ENCODE measurements at places on chromosomes 6 and 20.

GRCh38 chr20:49792006-49792405 lies 20.6 kb upstream of the SLC9A8 start:
- no peak for DNase-seq

DNA sequence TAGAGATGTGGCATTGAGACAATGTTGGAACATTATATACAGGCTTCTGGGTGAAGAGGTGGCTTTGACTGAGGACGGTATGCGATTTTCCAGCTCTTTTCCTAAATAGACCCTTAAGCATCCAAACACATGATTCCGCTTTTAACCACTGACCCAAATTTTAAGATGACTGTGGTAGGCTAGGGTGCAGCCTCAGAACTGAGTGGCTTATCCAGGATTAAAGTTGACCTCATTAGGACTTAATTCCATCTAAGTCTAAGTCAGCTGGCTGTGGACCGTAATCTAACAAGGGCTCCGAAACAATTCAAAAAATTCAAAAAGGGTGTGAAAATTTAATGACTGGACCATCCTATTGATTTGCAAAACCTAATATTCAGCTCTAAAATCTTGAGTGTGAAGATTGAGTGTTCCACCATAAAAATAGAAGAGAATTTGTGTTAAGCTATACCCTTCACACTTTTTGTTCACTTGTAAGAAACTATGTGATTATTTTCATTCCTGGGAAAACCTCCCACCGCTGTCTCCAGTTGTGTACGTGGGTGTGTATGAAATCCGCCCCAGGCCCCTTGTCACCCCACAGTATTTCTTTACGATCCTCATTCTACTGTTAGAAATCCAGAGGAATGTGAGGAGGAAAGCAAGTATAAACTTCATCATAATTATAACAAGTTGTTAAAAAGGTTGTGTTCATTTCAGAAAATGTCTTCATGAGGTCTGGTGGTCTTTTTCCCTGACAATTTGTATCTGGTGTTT lies 2.7 kb downstream of the PCMTD2 start:
- DNase-seq, result no peak

GRCh38 chr20:51554538-51555165 lies 12.1 kb upstream of the NFATC2 start:
- DNase-seq, result no peak

DNA sequence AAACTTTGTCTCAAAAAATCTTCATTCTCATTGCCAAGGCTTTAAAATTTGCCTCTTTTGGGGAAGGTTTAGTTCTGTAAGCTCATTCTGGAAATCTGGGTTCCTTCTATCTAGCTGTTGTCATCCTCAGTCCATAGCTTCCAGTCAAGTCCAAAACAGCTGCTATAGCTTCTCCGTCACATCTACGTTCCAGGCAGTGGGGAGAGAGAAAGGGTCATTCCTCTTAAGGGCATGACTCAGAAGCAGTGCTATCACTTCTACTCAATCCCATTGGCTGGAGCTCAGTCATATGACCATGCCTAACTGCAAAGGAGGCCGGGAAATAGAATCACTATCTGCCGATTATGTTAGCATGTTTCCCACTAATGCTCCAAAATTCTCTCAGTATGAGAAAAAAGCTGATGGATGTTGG lies 141.4 kb upstream of the PTPN1 start:
- no peak for DNase-seq

DNA sequence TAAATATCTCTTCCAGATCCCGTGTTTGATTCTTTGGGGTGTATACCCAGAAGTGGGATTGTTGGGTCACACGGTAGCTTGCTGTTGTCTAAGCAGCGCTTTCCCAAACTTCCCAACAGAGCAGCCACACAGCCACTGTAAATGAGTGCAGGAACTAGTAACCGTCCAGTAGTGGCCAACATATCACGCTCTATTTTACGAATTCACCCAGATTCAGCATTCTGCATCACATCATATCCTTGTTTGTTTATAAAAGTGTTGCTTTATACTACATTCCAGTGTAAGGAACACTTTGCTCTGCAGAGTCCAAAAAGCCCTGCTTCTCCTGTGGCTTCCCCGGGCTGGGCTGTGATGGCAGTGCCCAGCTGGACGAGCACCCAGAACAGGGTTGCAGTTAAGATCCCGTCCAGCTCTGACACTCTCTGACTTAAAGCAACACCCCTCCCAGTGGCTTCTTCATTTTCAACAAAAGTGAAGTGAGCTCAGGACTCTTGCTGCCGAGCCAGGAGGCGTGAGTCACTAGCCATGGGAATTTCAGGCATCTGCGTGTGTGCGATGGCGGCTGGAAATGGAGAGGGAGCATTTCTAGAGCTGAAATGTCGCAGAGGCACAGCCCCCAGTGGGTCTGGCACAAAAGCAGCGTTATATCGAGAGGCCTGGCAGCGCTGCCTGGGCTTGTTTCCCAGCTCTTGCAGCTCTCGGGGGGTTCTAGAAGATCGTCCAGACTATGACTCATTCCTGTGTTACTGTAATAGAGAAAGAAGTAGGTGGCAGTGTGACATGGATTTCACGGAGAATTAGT lies 216.3 kb upstream of the ECI2 start:
- no peak for DNase-seq

- DNase-seq, result no peak
These were observed 48.9 kb downstream of the DEK start for GRCh38 chr6:18215436-18215835.

- no peak for DNase-seq
These were observed 395.8 kb upstream of the PLCB4 start for GRCh38 chr20:8673116-8673515.

- DNase-seq, result no peak
These were observed 24.6 kb upstream of the SPTLC3 start for GRCh38 chr20:12984069-12984765.

- no peak for DNase-seq
These were observed 36.2 kb downstream of the FYN start for GRCh38 chr6:111837007-111837406.

DNA sequence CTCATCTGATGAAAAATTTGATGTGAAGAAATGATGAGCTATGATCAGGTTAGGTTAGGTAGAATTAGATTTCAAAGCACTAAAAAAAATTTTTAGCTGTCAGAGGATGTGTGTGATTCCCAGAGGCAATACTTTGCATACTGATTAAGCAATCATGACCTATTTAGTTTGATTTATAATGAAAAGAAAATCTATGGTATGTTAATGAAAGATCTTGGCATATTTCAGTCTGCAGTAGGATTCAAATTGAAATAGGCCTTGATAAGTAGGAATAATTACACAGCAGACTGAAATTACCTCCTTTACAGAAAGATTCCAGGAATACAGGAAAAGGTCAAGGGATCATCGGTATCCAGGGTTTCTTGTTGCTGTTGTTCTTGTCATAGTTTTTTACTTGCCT lies 69.3 kb downstream of the HDDC2 start:
- no peak for DNase-seq

DNA sequence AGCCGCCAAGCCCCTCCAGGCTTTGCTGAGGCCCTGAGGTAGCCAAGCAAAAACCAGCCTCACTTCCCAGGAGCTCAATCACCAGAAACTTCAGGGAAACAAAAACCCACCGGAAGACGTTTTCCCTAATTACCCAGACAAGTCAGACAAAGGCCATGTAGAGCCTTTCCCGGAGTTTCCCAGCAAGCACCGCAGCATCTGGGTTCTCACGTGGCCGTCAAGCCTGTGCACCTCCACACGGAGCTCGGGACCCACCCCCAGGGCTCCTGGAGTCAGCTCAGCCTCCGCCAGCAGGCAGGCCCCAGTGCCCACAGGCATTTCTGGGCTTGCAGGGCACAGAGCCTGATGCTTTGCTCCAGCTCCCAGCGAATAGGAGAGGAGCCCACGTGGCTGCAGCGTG lies 10.1 kb upstream of the MRGBP start:
- DNase-seq, result no peak

- no peak for DNase-seq
These were observed 174.8 kb downstream of the IBTK start for GRCh38 chr6:82072751-82073150.

DNA sequence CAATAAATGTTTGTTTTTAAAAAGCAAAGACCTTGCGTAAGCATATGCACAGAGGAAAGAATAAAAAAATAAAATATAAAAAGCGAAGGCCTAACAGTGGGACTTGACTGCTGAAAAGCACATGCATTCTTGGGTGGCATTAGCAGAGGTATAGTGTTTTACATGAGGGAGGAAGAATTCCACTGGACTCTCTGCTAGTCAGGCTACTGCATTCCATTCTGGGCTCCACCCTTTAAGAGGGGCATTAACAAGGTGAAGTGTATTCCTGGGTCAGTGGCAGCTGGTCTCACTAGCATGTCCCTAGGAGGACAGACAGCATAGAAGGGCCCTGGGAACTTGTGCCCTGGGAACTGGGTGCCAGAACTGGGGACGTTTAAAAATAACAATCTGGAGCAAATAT lies 134.1 kb downstream of the SOBP start:
- no peak for DNase-seq

- no peak for DNase-seq
These were observed 42.4 kb upstream of the EPB41L1 start for GRCh38 chr20:36112112-36112511.

DNA sequence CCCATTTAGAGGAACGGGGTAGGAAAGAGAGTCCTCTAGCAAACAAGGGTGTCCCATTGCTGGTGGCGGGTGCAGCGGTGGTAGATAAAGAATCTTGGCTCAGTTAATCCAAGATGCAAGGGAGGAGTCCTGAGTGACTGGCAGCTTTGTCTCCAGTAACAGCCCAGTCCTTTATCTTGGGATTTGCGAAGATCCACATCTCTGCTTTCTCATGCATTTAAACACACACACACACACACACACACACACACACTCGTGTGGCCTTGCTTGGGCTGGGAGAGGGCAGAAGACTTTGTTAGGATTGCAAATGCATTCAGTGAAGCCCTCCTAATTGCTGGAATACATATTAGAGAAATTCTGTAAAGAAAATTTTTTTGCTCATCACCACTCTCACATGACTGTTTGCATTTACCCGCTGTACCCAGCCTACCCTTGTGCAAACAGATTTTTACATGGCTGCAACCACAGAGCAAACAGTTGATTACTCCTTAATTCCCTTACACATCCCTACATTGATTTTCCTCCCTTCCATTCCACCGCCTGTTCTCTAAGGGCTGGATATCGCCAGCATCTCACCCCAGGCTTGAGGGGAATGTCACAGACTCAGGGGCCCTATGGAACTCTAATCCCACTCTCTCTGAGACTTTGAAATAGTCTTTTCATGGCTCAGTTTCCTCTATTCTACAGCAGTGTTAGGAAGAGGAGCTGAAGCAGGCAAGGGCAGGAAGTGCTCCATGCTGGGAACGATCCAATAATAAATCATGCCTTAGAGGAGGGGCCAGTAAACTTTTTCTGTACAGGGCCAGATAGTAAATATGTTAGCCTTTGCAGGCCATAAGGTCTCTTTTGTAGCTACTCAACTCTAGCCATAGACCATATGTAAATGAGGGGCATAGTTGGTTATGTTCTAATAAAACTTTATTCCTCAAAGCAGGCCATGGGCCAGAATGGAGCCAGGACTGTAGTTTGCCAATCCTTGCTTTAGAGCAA lies 3.5 kb downstream of the C6orf132 start:
- DNase-seq, result no peak

- DNase-seq, result no peak
These were observed 83.8 kb upstream of the NUP153 start for GRCh38 chr6:17790489-17790888.

- DNase-seq, result no peak
These were observed 33.1 kb upstream of the FAM135A start for GRCh38 chr6:70380252-70380651.

DNA sequence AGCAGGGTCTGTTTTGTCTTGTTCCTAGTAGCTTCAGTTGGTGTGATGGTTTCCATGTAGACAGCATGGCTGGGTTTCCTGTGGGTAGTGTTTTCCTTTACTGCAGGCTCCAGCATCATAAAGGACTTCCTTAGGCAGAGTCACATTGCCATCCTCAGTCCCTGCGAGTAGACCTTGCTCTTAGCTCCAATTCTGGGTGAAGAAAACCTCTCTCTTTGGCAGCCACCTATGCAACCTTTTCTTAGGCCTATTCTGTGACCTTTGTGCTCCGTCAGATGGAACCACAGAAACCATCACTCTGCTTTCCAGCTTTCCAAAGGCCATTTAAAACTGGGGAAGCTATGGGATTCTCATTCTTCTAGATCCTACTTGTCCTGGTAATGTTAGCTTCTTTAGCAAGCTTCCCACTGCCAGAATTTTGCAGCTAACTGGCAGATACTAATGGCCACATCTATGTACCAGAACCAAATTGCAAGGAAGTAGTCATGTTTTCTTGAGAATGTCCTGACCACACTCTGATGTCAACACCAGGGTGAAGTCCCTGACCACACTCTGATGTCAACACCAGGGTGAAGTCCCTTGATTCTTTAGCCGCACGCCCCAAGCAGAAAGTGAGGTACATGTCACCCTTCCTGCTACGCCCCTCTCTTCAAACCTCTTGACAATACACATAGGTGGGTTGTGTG lies 646.6 kb upstream of the HS3ST5 start:
- DNase-seq, result no peak

GRCh38 chr20:23050847-23051627 lies 1.6 kb upstream of the THBD start:
- no peak for DNase-seq

- no peak for DNase-seq
These were observed 696 bp upstream of the SIRPA start for GRCh38 chr20:1894471-1894950.

DNA sequence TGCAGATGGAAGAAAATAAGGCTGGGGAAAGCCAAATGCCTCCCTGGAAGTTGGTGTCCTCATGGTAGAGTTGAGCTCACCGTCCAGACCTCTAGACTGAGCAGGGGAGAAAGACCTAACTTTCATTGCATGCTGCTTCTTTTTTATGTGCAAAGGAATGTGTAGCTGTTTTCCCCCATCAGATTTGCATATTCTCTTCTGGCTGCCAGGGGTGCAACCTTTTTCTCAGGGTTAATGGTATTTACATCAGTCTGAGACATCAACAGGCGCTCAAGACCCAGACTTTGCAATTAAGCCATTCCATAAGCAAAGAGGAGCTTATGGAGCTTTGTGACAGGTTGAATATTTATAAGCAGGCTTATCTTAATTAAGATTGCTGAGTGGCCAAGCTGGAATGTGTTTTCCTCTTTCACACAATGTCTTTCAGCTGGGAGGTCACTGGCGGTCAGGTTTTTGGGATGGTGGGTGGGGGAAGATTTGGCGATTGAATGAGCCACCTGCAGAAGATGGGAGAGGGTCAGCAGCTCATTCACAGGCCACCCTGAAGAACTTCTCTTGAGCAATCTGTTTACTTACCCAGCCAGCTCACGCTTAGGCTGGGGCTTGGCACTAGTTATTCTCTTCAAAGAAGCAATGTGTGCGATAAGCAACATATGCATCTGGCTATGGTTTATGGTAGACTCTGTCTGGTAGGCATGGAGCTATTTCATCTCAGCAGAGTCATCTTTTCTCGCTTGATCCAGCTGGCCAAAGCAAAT lies 88.6 kb downstream of the SCP2D1 start:
- DNase-seq, result no peak

DNA sequence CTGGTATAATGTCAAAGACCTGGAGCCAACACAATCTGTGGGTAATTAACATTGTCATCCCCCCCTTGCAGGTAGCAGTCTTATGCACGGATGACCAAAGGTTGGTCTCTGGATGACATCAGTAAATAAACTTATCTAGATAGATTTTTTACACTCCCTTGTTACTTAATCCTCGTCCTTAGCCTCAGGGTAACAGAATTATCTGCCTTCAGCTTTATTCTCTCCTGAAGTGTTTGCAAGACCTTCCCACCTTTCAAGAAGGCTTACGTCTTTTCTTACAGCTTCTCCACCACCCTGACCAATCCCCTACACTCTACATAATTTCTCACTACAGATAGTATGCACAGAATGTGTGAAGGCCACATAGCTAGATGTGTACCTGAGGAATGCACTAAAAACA lies 434.8 kb upstream of the HTR1E start:
- no peak for DNase-seq

GRCh38 chr20:50992733-50993457 lies 30.0 kb downstream of the KCNG1 start:
- DNase-seq, result no peak

Data from cortex of kidney (tissue), 1 donor.